ENCODE measurements at places on chromosomes 12 and 14. TPM values are rescaled to one million over a fixed set of nuclear protein-coding genes. Genes with fewer than 3 reads are reported as not detected.

Gene ACVRL1
- total RNA-seq: 2.1 TPM

Gene ARHGEF25
- 1.7 TPM for total RNA-seq

Gene MYL6B
- total RNA-seq: 70.2 TPM

Gene SCN8A
- 1.0 TPM for total RNA-seq

Gene TMEM121
- 8.4 TPM for total RNA-seq

Gene RBP5
- total RNA-seq: not detected

Gene HOXC10
- total RNA-seq: 1.6 TPM

Gene TAMALIN
- 2.2 TPM for total RNA-seq

Gene POC1B
- total RNA-seq: 17.4 TPM

Gene CCDC77
- total RNA-seq: 10.2 TPM

Gene PSMA6
- total RNA-seq: 160 TPM

Gene GDF3
- total RNA-seq: not detected

Gene PACS2
- total RNA-seq: 67.7 TPM

Gene EPYC
- not detected for total RNA-seq

Gene DNAH10
- total RNA-seq: 0.35 TPM

Gene LRRC10
- total RNA-seq: not detected

Gene PRICKLE1
- 11.6 TPM for total RNA-seq

Gene TC2N
- 18.4 TPM for total RNA-seq

Gene INHBC
- not detected for total RNA-seq

Gene OR11G2
- not detected for total RNA-seq

Gene FSCB
- total RNA-seq: not detected

Gene KLHL33
- total RNA-seq: not detected

Gene BIN2
- total RNA-seq: not detected

Gene SSTR1
- 0.17 TPM for total RNA-seq

Gene ZC3H14
- 86.6 TPM for total RNA-seq

Gene ASPG
- total RNA-seq: 0.89 TPM

Gene IKBIP
- total RNA-seq: 95.3 TPM

Gene NDUFA12
- 160 TPM for total RNA-seq
